ENCODE measurements at places on chromosomes 1 and 21.
A peak's percentile ranks its signal among the peaks of the same experiment; 100 is the strongest.

DNA sequence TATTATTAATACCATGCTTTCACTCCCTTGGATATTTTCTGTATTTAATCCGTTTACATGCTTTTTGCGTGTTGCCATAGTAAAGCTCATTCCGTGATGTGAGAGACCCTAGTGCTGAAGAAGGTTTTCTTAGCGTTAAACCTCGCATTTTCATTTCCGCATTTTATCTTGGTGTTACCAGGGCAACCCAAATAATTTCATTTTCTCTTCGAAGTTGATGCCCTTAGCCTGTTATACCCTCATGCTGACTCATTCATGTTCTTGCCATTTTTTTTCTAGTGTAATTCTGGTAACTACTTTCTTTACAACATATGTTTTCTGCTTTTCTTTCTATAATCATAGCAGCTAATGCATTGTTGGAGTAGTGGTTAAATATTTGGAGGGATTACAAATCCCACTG is 37.2 kb downstream of the LRRC8C start:
- no peak for DNase-seq

DNA sequence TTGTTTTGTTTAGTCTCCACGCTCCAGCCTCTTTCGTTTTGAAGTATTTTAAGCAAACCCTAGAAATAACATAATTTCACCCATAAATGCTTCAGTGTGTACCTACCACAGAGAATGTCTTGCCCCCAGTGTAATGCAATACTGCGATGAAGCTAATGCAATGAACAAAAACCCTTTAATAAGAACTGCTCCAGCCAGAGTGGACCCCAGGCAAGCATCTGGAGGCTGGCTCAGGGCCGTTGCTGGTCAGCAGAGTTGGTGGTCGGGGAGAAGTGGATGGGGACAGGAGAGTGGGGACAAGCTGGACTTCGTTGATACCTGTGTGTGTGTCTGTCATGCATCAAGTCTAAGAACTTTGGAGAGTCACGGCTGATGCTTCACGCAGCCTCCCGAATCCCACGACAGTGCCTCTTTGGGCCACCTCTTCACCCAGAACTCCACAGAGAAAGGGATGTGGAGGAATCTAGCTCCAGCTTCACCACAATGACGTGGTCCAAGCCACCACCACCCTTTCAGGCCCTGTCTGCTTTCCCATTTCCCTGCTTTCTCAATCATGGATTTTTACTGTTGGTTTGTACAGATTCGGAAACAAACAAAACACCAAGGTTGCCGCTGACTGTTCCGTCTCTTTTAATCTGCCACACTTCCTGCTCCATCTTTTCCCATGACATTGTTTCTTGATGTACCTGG is 108.6 kb upstream of the ERRFI1 start:
- no peak for DNase-seq

GRCh38 chr1:193581341-193581740 is 394.9 kb upstream of the B3GALT2 start:
- no peak for DNase-seq

GRCh38 chr1:153058154-153058553 is 842 bp upstream of the SPRR2A start:
- no peak for DNase-seq

GRCh38 chr21:42198929-42199867 is 19.7 kb upstream of the ABCG1 start:
- DNase-seq: no peak

DNA sequence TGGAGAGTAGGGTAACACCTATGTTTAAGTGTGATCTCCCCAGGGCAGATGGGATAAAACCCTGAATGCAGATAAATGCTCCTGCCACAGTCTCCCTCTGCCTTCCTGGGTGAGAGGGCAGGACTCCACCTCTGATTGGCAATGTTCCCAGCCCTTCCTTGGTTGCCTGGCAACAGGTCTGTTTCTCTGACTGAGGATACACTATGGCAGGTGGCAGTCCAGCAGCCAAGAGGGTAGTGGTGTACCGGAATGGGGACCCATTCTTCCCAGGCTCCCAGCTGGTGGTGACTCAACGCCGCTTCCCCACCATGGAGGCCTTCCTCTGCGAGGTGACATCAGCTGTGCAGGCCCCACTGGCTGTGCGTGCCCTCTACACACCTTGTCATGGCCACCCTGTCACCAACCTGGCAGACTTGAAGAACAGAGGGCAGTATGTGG is at the start of gene DCDC2B:
Gene DCDC2B, plus strand, starts transcription at position 199 of the 438 bp plus-strand sequence. Its CDS starts 5 bp downstream, at position 204.
- DNase-seq: peak; percentile 24

DNA sequence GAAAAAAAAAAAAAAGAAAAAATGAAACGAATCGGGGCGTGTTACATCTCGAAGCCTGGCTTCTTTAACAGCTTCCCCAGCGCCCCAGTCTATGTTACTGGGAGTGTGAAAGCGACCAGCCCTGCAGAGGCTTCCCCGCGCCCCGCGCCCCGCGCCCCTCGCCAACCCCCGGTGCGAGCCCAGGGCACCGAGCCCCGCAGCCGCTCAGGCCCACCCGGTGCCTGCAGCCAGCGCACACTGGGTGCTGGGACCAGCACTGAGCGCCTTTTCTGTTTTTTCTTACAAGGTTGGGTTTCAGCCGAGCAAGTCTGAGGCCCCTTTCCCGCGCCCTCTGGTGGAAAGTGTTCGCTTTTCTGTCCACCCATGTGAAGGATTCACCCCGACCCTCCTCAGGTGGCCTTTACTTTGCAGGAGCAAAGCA is 42.1 kb upstream of the ZNF496 start:
- no peak for DNase-seq

DNA sequence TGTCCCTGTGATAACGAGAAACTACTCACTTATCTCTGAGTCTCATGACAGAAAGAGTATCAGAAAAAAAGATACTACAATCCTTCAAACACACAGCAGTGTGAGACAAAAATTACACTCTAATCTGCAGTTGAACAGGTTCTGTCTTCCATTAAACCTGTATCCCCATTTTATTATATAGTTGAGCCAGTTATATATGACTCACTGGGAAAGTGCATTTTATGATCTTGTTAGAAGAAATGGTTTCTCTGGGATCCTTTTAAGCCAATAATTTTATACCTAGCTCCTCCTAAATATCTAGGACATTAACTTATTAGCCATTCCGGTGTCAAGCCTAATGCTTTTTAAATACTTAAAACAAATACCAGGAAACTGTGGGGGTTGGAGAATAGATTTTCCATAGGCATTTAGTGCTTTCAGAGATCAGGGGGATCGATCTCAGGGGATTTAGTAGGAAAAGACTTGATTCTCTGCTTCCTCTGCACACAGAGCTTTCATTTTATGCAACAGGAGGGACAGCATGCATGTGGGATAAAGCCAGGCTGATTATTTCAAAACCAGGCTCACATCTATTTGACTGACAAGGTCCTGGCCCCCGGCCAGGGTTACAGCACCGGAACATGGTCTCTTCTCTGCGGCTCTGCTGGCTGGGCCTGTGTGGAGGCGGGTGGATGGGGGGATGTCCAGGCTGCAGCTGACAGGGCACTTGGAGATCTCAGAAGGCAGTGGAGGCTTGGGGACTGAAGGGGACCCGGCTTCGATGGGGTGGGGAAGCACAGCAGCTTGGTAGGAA is 310.6 kb downstream of the DISC1 start:
- no peak for DNase-seq

- DNase-seq: no peak
These were observed 131.8 kb upstream of the IPO9 start for GRCh38 chr1:201697174-201697573.

DNA sequence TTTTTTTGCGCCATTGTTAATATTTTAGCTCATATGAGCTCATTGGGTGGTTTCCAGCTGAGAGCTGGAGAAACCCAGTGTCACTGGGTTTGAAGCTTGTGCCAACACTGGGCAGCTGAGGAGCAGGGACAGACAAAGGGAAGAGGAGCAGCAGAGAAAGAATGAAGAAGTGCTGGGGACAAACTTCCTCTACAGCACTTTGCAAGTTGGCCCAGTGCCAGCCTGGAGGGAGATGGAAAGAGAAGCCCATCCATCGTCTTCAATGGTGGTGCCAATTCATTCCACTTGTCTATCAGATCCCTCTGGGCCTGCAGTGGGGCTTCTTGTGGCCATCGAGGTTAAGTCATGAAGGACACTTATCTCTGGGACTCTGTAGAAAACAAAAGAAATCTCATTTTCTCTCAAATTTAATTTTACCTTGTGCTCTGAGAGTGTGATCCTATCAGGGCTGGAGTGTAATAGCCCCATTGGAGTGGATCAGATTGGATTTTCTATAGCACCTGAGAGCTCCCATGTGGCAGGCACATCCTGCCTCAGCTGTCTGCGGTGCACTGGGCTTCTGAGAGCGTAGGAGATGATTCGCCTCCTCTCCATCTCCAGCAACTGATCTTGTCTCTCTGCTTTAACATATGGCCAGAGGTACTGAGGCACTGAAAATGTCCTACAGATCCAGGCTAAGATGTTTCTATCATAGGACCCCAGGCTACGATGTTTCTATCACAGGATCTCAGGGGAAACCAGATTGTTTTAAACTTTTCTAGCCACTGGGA is 114.7 kb downstream of the TNR start:
- no peak for DNase-seq

DNA sequence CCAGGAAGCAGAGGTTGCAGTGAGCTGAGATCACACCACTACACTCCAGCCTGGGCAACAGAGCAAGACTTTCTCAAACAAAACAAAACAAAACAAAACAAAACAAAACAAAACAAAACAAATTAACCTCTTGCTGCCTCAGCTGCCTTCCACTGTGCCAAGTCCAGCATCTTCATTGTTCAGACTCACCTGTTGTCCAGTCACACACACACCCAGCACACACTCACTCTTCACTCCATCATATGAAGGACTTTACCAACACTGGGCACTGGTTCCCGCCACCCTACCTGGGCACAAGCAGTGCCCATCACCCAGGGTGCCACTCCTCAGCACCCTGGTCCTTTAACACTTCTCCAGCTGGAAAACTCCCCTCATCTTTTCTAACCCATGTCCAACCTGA is 14.6 kb downstream of the PYCR2 start:
- DNase-seq: no peak

- DNase-seq: no peak
These were observed 30.6 kb downstream of the FAF1 start for GRCh38 chr1:50929376-50929958.

- no peak for DNase-seq
These were observed 43.5 kb downstream of the WLS start for GRCh38 chr1:68188644-68189340.

DNA sequence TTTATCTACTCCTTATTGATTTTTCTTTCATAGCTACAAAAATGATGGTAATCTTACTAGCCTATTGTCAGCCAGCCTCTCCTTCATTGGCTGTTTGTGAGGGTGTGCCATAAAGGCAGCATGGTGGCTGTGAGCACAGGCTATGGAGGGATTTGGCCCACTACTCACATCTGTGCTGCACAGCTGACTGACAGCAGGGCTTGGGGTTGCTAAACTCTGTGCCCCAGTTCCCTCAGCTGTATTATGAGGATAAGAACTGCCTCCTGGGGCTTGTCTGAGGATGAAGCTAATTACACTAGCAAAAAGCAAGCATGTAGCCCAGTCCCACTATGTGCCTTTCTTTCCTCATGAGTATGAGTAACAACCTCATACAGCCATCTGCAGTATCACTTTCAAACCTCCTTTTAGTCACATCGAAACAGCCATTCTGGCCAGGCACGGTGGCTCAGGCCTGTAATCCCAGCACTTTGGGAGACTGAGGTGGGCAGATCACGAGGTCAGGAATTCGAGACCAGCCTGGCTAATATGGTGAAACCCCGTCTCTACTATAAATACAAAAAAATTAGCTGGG is 66.2 kb downstream of the COQ8A start:
- no peak for DNase-seq

- no peak for DNase-seq
These were observed 53.6 kb downstream of the ADCY10 start for GRCh38 chr1:167860231-167860923.

DNA sequence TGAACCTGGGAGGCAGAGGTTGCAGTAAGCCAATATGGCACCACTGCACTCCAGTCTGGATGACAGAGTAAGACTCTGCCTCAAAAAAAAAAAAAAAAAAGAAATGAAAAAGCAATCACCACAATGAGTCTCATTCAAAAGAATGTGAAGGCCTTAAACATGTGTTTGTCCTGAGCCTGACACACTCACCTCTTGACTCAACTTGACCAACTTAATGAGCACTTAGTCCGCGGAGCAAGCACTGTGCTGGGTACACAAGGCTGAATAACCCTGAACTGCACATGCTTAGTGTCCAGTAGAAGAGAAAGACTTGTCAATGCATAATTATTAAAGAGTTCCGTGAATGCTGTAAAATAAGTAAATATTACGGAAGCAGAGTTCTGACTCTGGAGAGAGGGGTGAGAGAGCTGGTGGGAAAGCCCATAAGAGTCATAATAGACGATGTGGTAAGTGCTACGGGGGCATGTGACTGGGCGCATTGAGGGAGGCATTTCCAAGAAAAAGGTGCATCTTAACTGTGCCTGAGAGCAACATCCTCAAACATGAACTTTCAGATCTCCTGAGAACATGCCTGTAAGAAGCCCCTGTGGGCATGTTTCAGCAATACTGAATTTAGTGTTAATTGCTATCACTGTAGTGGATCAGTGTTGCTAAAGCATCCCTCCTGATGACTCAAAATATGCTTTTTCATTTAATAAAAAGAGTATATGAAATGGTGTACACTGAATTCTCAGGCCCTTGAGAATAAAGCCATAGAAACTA is 27.2 kb downstream of the MCOLN2 start:
- DNase-seq: no peak

- no peak for DNase-seq
These were observed 199.3 kb downstream of the TTLL7 start for GRCh38 chr1:83799594-83799993.

- DNase-seq: no peak
These were observed 80.3 kb downstream of the LRIG2 start for GRCh38 chr1:113153116-113153803.

DNA sequence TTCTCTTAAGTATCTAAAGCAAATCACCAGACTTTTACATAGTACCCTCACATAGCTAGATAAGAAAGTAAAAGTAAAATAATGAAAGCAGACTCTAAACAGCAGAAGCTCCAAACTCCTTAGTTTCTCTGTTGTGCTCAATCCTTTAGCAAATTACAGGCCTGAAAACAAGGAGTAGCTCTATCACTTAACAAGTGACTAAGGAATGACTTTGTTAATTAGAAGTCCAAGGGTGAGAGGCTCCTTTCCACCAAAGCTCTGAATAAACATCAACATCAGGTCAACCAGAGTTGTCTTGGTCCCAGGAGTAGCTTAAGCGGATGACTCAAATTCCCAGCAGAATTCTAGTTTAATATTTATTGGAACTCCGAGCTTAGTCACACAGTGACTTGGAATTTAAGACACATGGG is 5.9 kb downstream of the NRIP1 start:
- DNase-seq: no peak

- no peak for DNase-seq
These were observed 10.4 kb downstream of the ZBTB8A start for GRCh38 chr1:32549616-32550015.

DNA sequence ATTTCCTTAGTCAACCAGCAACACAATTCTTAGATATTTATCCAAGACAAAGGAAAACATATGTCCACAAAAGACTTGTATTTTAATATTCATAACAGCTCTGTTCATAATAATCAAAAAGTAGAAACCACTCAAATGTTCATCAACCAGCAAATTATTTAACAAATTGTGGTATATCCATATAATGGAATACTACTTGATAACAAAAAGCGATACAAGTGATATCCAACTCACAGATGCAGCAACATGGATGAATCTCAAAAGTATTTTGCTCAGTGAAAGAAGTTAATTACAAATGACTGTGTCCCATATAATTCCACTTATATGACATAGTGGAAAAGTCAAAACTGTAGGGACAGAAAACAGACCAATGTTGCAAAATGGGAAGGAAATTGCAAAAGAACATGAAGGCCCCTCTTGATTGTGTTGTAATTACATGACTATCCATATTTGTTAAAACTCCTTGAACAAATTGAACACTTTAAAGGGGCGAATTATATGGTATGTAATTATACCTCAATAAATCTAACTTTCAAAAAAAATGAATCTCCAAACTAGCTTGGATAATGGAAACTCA is 116.9 kb downstream of the EDEM3 start:
- DNase-seq: no peak

All from caudate nucleus (tissue), 63 donors.